ENCODE measurements at places on chromosomes 11 and 22. TPM values are rescaled to one million over a fixed set of nuclear protein-coding genes. Genes with fewer than 3 reads are reported as not detected.
A peak's percentile ranks its signal among the peaks of the same experiment; 100 is the strongest.

GRCh38 chr22:21076912-21077625, 31.3 kb downstream of the LRRC74B start:
- no peak for DNase-seq

DNA sequence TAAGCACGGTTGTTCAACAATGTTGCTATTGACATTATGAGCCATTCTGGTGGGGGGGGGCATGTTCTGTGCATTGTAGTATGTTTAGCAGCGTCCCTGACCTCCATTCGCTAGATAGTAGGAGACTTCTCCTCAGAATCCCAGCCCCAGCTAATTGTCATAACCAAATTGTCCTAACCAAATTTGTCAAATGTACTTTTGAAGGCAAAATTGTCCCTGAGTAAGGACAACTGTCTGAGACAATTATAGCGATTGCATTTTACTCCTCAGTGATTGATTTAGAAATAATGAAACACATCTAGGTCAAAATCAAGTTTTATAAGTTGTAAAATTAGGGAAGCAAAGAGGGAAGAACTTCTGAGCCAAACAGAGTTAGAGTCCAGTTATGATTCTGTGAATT, 541.8 kb upstream of the CHORDC1 start:
- DNase-seq = no peak

GRCh38 chr11:117000014-117000737, 98.1 kb downstream of the SIK3 start:
- DNase-seq = no peak

- DNase-seq = no peak
Measured at GRCh38 chr11:97860237-97860636, 1160.5 kb upstream of the CNTN5 start.

- no peak for DNase-seq
Measured at GRCh38 chr22:46399251-46400024, 63.9 kb downstream of the TRMU start.

- peak; percentile 65 for DNase-seq
Measured at GRCh38 chr11:117538263-117539135, 210.8 kb downstream of the CEP164 start.

DNA sequence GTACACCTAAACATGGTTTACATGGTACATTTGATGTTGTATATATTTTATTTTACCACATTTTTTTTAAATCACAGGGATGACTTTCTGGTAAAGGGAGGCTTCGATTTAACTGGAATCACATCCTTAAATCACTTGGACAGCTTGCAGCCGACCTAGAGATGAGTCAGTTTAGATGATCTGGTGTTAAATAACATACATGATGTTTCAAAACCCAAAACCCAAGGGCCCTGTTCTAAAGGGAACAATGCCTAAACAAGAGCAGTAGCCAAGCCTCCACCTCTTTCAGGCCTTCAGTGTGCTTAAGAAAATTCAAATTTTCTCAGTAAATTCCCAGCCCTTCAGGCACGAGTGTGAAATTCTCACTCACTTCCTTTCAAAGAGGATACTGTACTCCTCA, 108.8 kb downstream of the WT1 start:
- no peak for DNase-seq

DNA sequence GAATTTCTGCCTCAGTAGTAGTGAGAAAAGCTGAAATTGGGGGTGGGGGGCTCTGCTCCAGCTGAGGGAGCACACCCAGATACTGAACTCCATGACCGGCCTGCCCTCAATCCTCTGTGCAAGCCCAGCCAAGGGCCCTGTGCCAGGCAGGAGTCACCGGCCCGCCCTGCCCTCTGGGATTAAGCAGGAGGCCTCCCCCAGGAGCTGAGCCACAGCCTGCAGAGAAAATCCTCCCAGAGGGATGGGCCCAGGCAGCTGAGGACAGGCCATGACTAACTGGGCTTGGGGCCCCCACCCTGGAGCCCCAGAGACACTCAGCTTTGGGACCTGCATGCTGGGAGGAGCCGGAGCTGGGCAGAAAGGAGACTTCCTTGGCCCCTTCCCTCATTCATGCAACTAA, 48.8 kb downstream of the MN1 start:
- no peak for DNase-seq

DNA sequence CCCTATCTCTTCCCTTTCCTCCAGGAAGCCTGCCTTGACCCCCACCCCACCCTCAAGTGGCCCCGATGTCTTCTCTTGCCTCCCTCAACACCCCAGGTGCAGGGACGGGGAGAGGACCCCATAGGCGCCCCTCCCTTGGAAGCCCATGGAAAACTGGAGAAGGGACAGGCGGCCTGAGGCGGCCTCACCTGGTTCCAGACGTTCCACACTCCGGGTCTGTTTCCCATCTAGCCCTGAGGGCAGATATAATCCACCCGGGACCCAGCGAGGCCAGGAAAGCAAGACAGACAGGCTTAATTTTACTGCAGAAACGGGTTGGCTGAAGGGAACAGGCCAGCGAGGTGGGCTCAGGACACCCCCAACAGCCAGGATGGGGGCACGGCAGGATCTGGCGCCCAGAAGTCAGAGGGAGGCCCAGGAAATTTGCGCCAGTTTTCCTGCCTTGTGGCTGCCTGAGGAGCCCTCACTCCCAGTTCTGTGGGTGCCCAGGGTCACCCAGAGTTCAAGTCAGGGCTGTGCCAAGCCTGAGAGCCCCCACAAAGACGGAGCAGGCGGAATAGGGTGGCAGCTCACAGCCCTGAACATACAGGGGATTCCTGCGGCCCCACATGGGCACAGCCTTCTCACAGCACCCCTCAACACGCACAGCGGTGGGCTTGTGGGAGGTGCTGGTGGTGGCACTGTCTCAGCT, 3.0 kb upstream of the SIGIRR start:
- no peak for DNase-seq

- DNase-seq = peak; percentile 62
Measured at GRCh38 chr22:30310881-30311771, 15.6 kb downstream of the TBC1D10A start.

GRCh38 chr11:72981080-72981479, 161.0 kb downstream of the FCHSD2 start:
- DNase-seq = no peak

GRCh38 chr11:7197469-7197868, 54.2 kb upstream of the SYT9 start:
- no peak for DNase-seq

- no peak for DNase-seq
Measured at GRCh38 chr11:28961726-28962125, 853.5 kb downstream of the METTL15 start.

DNA sequence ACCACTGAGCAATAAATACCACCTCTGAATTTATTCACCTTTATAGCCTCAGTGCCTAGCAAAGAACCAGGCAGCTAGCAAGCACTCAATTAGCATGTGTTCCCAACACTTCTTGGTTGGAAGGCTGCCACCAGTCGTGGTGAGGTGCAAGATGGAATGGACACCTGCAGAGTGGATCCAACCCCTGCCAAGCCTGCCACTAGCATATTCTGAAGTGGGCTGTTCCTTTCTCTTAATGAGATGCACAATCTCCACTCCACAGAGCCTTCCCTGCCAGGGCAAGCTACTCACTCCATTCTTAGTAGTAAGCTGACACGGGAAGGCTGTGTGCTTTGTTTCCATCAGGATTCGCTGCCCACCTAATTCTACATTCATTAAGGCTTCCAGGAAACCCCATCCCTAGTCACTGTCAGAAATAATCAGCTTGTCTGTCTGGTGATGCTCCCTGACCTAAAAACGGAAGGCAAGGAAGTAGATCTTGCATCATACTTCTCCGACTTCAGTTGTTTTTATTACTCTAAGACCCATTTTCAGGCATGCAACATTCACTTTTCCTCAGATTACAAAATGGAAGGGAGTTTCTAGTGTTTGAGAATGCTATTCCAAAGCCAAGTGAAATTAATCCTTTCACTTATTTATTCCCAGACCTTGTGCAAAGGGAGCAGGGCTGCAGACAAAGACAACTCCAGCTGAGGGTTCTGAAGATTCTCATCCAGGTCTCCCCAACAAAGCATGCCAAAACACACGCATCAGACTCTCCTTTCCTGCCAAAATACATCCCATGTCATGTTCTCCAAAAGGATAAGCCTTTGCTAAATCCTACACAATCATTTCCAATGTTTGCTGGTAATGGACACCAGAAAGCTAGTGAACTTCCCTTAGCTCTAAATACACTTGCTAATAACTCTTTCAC, 128.0 kb downstream of the TENM4 start:
- no peak for DNase-seq

GRCh38 chr11:71447791-71448256, 369 bp downstream of the DHCR7 start:
- no peak for DNase-seq

- no peak for DNase-seq
Measured at GRCh38 chr11:32030875-32031503, 59.9 kb upstream of the RCN1 start.

- DNase-seq = no peak
Measured at GRCh38 chr11:68845351-68846002, 3.8 kb upstream of the CPT1A start.

GRCh38 chr11:87722756-87723565, 452.3 kb downstream of the RAB38 start:
- no peak for DNase-seq

- DNase-seq = no peak
Measured at GRCh38 chr22:44743247-44743646, 9.1 kb upstream of the ARHGAP8 start.

DNA sequence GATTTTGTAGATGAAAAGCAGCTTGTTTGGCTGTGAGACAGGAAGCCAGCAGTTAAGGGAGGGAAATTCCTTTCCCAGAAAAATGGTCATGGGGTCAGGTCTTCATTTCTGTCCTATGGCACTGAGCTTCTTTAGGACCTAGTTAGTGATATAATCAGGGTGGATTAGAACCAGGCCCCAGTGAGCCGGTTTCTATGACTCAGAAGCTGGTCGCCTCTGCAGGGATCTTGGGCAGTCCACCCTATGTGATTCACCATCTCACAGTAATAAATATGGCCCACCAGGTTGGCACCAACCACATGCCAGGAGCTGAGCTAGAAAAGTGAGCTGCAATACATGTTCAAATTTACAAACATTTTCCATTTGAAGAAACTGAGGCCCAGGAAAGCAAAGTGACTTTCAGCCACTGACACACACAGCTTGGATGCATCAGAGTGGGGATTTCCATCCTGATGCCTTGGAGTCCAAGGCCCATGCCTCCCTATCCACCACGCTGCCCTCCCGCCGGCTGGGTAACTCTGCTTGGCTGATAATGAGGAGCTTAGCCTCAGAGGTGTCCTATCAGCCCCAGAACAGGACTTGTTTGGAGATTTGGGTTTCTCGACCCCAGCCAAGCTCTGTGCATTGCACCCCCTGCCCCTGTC, 42.0 kb downstream of the CD82 start:
- no peak for DNase-seq

- DNase-seq = no peak
Measured at GRCh38 chr11:130825561-130825960, 90.7 kb downstream of the SNX19 start.

DNA sequence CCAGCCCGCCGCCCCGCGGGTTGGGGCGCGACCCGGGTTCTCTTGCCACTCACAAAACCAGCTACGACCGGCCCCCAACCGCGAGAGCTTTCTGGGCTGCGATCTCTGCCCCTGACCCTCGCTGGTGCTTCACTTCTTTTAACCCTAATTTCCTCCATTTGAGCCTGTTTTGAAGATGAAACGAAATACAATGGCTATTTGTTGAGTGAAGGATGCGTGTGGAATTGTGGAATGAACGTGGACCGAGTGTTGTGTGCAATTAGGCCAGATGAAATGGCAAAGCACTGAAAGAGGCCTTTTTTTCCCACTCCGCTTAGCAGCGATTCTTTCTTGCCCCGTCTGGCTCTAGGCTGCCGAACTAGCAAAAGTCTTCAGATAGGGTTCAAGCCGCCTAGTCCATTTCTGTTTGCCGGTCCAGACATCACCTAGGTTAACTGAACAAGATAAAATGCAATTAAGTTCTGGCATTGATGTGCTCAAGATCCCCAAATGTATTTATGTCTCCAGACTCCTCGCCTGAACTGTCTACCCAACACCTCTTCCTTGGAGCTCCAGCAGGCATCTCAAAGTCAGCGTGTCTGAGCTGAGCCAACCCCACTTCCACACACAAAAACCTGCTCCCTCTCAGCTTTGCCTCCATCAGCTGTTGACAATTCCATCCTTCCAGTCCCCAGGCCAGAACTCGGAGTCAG, 471 bp upstream of the TMEM184B start:
- DNase-seq = no peak

- DNase-seq = no peak
Measured at GRCh38 chr11:122777343-122777742, 61.0 kb upstream of the CRTAM start.

DNA sequence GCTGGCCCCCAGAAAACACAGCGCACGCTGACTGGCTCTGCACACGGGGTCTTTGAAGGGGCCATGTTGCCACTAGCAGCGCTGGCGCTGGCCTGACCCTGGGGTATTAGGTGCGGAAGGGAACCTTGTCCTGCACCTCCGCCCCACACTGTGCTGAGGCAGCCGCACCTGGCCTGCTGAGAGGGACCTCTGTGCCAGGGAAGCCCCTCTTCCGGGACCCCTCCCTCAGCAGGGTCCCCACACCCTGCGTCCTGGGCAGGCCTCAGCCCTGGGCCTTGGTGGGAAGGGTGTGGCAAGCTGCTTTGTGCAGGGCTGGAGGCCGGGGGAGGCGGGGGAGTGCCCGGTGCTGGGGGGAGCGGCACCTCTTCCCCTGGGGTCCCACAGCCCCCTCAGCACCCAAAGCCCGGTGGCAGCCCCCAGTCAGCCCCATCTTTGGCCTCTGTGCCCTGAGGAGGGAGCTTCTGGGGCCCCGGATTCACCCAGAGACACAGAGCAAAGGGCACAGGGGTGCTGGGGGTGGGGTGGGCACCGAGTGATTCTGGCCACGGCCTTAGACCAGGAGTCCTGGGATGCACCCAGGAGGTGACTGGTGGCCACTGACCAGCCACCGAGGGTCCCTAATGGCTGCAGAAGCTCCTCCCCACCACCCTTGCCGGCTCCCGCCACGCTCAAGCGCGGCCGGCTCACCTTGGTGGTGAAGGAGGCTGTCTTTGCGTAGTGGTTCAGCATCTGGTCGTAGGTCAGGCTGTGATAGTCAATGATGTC, 11.4 kb downstream of the TTLL8 start:
- DNase-seq = no peak

DNA sequence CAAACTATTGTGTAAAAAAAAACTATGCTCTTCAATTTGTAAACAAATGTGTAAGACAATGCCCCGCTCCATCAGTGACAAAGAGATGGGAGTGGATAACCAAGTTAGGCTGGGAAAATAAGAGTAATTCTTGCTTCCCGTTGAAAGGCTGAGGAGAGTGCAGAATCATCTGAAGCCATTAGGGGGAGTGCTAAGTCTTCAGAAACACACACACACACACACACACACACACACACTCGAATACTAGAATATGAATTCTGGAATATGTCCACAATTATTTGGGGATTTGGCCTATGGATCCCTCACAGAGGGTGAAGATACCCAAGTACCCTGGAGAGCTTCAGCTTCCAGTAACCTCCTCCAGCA, 27.8 kb upstream of the ROBO3 start:
- DNase-seq = peak; percentile 65

- no peak for DNase-seq
Measured at GRCh38 chr11:36601155-36601554, 3.1 kb upstream of the RAG2 start.

The CASP5 gene
- not detected for polyA plus RNA-seq

The OR5P2 gene
- polyA plus RNA-seq = not detected

The OR5T1 gene
- not detected for polyA plus RNA-seq

The BEST1 gene
- 5.3 TPM for polyA plus RNA-seq

The EFEMP2 gene
- 111 TPM for polyA plus RNA-seq

The CHRDL2 gene
- polyA plus RNA-seq = 0.35 TPM

The BAIAP2L2 gene
- polyA plus RNA-seq = 13.3 TPM

The OR4A16 gene
- polyA plus RNA-seq = not detected
